ENCODE measurements at places on chromosomes 11 and 22.

GRCh38 chr22:31944700-31945442 lies 536 bp downstream of the YWHAH start:
- no peak for DNase-seq

- no peak for DNase-seq
Observed at GRCh38 chr22:47064416-47064815, 302.0 kb downstream of the TBC1D22A start.

- no peak for DNase-seq
Observed at GRCh38 chr11:88281317-88281712, 56.2 kb downstream of the CTSC start.

DNA sequence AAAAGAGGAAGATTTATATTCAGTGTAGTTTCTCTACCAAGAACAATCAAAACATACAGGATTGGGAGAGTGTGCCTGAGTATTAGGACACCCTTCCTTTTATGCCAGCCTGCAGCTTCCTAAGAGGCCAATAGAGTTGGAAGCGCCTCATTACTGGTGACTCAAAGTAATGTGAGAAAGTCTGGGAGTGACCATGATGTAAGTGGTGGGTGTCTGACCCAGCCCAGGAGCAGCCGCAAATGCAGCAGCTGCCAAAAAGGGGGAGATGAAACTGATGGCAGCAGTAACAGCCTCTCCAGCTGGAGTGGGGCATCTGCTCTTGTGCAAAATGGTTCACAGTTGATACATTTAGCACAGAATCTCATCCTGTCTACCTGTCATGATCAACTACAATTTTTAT lies 62.0 kb downstream of the ZNF280B start:
- no peak for DNase-seq

- DNase-seq = no peak
Observed at GRCh38 chr22:38846412-38846811, 2.6 kb upstream of the NPTXR start.

DNA sequence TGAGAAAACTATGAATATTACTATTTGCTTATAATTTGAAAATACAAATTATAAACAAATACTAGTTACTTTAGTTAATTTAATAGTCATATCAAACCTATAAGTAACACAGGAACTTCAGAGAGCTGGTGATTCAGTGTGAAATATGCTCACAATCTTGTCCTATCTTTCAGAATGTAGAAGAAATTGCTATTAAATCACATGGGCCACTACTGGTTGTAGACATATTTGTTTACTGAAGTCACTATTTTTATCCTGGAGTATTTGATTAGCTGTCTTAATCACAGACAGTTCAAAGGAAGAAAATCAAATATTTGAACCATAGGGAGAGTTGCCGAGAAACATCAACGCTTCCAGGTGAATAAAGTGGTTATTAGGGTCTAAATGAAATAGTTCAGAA lies 187.6 kb upstream of the ANO3 start:
- DNase-seq = no peak

GRCh38 chr11:96299155-96299888 lies 43.7 kb downstream of the MAML2 start:
- DNase-seq = no peak

GRCh38 chr11:76173663-76174062 lies 32.6 kb downstream of the WNT11 start:
- DNase-seq = peak; percentile 42

DNA sequence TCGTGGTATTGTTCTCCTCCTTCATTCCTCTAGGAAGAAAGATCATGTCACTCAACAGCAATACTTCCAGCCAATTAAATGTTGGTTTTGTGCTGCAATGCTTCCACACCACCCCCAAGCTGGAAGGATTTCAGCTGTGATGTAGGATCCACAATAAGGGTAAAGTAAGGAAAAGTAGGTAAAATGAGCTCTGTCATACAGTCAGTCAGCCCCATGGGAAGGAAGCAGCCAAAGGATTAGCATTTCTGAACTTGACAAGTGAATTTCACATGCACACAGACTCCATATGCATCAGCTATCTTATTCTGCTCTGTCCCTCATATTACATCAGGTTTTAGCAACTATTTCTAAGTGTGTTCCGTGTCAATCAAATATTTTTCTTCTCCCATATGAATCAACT lies 197.9 kb downstream of the TTC28 start:
- no peak for DNase-seq

DNA sequence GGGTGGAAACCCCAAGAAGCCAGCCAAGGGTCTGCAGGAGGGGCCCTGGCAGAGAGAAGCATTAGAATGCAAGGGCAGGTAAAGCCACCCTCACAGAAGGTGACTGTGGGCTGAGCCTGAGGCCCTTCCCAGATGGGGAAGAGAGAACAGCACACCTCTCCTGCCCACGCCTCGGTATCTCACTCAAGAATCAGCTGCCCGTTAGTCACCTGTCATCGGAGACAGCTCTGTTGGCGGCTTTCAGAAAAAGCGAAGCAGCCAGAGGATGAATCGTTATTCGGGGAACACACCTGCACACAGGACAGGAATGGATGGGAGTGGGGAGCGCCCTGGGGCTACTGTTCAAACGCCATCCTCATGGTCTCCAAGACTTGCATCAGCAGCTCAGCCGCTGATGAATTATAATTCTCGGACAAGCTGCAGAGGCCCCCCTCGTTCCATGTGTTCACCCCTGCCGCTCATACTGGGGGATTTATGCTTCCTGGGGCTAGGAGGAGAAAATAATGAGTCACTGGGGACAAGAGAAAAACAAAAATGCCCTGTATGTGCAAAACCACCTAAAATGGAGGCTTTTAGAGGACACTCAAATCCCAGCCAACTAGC lies 21.6 kb upstream of the TMA7B start:
- no peak for DNase-seq

DNA sequence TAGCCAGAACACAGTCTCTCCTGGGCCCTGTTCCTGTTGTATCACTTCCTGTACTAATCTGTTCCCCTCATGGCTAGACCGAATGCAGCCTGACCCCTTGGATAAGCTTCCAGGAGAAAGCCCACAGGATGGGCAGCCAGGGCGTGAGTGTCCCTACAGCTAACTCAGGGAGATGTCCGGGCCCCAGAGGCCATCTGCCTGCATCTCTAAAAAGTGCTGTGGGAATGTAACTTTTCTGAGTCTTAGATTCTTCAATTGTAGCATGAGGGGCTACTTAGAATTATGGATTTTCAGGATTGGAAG lies 7.7 kb upstream of the MALAT1 start:
- no peak for DNase-seq

- DNase-seq = no peak
Observed at GRCh38 chr11:45113807-45114206, 32.6 kb upstream of the PRDM11 start.

GRCh38 chr11:107916671-107917241 lies 11.5 kb upstream of the RAB39A start:
- DNase-seq = peak; percentile 14

GRCh38 chr11:109584001-109584972 lies 162.3 kb downstream of the C11orf87 start:
- DNase-seq = no peak

DNA sequence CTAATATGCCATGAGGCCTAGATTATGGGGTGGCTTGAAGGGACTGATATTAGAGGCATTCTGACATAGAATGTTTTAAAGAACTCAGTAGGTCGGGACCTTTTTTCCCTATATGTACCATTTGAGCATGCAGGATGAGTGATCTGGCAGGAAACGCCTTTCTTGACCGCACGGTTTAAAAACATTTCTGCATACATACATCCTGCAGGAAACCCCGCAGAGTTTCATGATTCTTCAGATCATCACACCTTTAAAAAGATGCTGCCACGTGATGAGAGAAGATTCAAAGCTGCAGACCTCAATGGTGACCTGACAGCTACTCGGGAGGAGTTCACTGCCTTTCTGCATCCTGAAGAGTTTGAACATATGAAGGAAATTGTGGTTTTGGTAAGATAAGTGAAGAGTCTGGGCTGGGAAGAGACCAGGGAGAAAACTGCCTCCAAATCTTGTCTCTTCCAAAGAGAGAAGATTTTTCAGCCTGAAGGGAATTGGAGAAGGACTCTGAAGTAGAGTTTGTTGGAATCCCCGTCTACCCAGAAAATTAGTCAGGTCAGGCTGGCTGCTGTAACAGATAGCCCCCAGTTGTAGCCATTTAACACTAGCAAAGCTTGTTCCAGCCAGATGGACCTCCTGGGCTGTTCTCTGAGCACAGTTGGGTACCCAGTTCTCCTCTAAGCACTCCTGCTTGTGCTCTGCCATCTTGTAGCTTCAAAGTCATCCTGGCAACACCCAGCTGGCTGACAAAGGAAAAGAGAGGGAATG lies 7.4 kb downstream of the RCN1 start:
- DNase-seq = no peak

DNA sequence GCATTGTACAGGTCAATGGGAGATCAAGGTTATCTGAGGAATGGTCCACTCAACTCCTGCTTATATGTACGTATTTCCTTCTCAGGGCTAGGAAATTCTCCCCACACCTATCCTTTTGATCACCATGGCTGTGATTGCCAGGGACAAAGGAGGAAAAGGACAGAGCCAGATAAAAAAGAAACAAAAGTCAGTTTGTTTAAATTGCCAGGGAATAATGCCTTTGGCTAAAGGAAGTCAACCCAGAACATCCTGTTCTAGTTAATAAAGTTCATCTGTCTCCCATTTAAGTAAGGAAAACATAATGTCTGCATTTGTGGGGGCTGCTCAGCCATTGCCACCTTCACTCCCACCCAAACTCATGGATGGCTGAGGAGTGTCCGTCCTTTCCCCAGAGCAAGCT lies 124.7 kb downstream of the ME3 start:
- DNase-seq = no peak

DNA sequence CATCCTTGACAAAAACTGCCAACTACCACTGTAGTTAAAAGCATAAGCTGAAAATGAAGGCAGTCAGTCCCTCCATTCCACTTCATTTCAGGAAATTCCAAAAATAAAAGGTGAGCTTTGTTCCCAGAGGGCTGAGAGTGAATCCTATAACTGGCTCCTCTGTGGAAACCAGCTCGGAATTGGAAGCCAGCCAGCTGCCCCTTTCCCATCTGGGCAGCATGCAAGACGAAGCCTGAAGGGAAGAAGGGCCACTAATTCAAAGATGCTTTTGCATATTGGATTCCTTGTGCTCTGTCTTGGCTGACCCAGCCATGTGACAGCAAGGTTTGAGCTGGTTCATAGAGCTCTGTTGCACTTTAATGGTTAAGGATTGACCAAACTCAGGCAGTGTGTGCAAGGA lies 83.4 kb downstream of the ALX4 start:
- no peak for DNase-seq

GRCh38 chr22:44842417-44842816 lies 90.0 kb downstream of the ARHGAP8 start:
- DNase-seq = no peak
